ENCODE measurements at places on chromosomes 3 and 15. TPM values are rescaled to one million over a fixed set of nuclear protein-coding genes. Genes with fewer than 3 reads are reported as not detected.

DNA sequence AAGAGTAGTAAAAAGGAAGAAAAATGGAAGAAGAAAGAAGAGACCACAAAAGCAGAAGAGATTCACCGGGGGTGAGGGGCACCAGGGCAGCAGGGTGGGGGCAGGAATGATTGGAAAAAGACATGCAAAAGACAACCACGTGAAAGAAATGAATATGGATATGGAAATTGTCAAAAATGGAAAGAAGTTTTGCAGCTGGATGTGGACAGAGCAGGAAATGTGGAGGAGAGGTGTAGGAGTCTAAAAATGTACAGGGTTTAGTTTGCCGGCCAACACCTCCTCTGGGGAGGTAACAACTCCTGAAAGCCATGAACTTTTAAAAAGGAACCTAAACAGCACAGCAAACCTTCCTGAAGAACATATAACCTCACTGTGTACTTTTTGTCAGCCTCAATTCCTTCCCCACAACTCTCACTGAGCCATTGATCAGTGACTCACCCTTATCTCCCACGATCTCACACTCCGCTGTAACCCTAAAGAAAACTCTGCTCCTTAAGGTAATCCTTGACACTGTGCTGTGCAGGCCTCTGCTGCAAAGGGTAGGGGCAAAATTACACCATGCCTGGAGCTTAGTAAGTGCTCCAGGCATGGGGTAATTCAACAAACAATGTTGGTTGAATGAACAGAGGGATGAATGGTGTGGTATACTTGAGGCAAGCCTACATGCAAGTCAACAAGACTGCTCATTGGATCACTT, 100.2 kb upstream of the BOC start:
- DNase-seq = no peak

Gene RAB6B
- 0.86 TPM for total RNA-seq

- no peak for DNase-seq
These were observed 41.4 kb downstream of the ATP8B4 start for GRCh38 chr15:50077651-50078050.

GRCh38 chr3:65485826-65486469, 552.8 kb downstream of the MAGI1 start:
- no peak for DNase-seq

DNA sequence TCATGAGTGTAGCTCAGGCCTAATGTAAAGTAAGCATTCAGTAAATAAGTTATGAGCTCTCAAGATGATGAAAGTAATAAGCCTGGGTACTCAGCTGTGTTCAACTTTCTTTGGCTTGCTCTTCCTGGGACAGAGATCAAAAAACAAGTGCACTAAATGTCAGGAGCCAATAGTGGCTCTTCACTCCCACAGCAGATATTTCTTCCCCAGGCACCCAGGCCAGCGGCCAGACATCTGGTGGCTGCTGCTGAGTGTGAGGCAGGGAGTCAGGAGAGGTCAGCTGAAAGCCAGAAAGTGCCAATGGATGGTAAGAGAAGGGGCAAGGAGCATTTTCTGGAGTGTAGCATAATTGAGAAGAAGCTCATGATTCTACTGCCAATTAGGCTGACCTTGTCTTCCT, 18.2 kb upstream of the ITGA11 start:
- DNase-seq = no peak

GRCh38 chr3:37510755-37511154, 336.4 kb upstream of the LRRFIP2 start:
- DNase-seq = no peak

Gene TTBK2
- 15.8 TPM for total RNA-seq

Gene ZPLD1
- total RNA-seq = 0.17 TPM

GRCh38 chr15:90609242-90610180, 79.8 kb downstream of the CRTC3 start:
- DNase-seq = no peak

- DNase-seq = no peak
These were observed 68.0 kb downstream of the CASR start for GRCh38 chr3:122251428-122251827.

DNA sequence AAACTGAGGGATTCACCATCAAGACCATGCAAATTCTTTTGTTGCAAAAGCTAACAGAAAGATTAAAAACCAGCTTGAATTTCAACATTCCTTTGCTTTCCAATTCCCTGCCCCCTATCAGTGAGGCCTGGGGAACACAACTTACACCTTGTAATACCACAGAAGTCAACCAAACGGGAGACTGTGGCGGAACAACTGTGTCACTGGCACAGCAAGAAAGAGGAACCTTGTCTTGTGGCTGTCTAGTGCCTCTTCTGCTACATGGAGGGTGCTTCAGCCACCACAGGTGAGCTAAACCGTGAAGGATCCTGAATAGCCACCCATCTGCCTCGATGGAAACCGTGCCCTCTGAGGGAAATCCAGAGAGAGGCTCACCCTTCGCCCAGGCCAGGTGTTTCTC, 11.4 kb downstream of the CCDC12 start:
- no peak for DNase-seq

- no peak for DNase-seq
These were observed 342.0 kb upstream of the NR2F2 start for GRCh38 chr15:95988574-95988887.

Gene TM4SF1
- total RNA-seq = 0.28 TPM

Gene MORC1
- total RNA-seq = 0.88 TPM

Gene CCR8
- total RNA-seq = not detected

- DNase-seq = no peak
These were observed 549.3 kb upstream of the PPP2R3A start for GRCh38 chr3:135416182-135416581.
